ENCODE measurements at places on chromosomes 13 and 19.

- DNase-seq, result no peak
Measured at GRCh38 chr13:34758628-34759027, 183.4 kb upstream of the NBEA start.

GRCh38 chr13:38042771-38043170 is 173.2 kb upstream of the TRPC4 start:
- no peak for DNase-seq

DNA sequence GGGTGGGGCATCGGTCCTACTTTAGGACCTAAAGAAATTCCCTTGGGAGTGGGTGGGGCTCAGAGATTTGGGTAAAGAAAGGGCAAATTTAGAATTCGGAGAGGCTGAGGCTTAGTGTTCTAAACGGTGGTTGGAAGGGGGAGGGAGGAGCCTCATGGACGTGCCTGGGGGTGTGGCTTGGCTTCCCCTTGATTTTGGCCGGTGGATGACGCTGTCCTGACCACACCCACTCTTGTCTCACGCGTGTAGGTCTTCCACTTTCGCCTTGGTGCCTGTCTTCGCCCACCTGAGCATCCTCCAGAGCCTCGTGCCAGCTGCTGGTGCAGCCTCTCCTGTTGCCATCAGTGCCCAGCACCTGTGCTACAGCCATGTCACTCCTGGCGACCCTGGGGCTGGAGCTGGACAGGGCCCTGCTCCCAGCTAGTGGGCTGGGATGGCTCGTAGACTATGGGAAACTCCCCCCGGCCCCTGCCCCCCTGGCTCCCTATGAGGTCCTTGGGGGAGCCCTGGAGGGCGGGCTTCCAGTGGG is 1.2 kb upstream of the NUP62 start:
- DNase-seq, result peak; percentile 49

GRCh38 chr19:2984215-2984528 is 6.8 kb downstream of the TLE6 start:
- DNase-seq, result no peak

GRCh38 chr19:2455851-2456570 is 748 bp downstream of the LMNB2 start:
- peak; percentile 60 for DNase-seq

DNA sequence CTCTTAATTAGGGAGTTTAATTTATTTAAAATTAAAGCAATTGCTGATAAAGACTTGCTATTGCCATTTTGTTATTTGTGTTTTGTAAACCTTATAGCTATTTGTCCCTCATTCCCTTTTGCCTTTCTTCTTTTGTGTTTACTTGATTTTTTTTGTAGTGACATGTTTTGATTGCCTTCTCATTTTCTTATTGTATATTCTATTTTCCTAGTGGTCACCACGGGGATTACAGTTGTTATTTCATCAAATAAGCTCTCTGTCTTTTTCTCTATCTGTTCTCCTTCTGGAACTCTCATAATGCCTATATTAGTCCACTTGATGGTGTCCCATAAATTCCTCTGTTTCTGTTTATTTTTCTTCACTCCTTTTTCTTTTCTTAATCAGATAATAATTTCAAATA is 64.4 kb upstream of the FRY start:
- DNase-seq, result no peak

DNA sequence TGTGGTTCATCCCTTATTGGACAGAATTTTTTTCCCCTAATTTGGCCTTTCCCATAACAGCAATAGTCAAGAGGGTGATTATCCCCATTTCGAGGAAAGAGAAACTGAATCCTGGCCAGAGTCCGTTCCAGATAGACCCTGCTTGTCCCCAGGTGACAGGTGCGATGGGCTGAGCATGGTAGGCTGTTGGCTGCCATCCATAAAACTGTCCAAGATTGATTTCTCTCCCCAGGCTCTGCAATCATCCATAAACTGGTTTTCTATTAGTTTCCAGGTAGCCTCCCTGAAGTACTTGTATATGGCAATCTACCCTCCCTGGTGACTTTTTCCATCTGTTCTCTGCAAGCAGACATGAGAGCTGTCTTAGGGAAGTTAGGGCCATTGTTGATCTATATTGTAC is 25.4 kb downstream of the SERP2 start:
- no peak for DNase-seq

DNA sequence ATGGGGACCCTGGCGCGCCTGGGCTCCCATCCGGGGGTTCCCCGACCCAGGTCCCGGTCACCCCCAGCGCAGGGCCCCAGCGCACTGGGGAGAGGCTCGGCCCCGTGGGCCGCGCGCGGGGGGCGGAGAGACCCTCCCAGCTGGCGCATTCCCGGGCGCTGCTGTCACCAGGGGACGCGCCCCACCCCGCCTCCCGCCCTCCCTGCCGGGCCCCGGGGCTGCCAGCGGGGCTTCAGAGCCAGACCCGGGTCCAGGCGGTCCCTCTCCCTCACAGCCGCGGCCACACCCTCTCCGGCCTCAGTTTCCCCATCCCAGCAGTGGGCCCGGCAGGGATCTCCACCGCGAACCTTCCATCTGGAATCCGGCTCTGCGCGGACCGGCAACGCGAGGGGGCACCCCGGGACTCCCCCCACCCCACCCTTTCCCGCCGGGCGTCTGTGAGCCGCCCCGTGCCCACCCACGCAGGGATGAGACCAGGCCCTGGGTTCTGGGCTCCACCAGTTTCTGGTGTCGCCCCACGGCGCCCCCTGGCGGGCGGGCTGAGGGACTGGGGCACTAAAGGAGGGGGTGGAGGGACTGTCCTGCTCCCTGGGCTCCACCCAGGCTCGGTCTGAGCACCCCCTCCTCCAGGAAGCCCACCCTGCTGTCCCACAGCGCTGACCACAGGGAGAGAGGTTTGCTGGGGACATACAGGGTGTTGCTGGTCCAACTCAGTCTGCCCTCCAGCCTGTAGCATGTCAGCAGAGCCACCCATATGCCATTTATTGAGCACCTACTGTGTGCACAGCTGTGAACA is 878 bp upstream of the ADAMTSL5 start:
- peak; percentile 60 for DNase-seq

- no peak for DNase-seq
Measured at GRCh38 chr13:74562381-74562780, 428.2 kb upstream of the KLF12 start.

DNA sequence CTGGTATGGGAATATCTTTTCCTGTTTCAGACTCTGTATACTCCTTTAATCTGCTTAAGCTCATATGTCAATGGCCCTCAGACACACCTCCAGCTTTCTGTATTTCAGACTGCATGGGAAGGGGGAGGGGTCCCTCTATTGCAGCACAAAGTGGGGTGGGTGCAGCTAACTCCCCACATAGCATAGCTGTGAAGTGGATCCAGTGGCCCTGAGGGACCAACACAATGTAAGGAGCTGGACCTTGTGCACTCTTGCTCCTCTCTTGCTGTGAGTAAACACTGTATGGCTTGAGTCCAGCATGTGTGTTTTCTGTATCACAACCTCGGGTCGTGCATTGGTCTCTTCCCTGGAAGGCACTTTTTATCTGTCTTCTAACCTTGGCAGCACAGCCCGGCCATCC is 669.9 kb downstream of the PCDH9 start:
- DNase-seq, result no peak

DNA sequence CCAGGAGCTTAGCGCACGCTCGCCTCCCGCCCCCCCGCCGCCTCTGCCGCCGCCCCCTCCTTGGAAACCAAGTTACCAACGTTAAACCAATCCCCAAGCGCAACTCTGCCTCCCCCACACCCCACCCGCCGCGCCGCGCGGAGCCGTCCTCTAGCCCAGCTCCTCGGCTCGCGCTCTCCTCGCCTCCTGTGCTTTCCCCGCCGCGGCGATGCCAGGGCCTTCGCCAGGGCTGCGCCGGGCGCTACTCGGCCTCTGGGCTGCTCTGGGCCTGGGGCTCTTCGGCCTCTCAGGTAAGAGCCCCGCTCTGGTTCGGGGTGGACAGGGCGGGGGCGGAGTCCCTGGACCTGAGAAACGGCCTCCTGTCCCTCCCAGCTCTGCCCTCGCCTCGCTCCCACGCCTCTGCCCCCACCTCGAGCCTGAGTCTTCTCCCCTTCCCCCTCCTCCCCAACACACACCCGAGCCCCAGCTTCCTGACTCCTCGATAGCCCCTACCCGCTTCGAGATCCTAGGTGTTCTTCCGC is at the start of gene ICAM5:
Gene ICAM5 (plus strand): TSS at position 117 of the 521 bp plus-strand sequence. CDS start 92 bp downstream, at position 209.
- no peak for DNase-seq

DNA sequence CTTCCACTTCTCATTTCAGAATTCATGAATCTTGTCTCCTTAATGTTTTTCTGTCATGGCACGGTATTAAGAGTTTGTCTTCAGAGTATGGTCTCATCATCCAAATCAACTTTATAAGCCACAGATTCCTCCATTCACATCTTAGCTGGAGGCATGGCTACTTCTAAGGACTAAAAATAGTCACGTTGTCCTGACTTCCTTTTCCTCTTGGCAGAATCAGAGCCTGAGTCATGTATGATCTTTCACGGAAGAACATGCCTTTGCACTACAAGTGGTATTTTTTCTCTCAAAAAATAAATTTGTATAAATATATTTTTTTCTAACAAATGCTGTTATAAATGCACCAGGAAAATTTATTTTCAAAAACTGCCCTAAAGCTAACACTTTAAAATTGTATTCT is 71.4 kb downstream of the ALOX5AP start:
- no peak for DNase-seq

DNA sequence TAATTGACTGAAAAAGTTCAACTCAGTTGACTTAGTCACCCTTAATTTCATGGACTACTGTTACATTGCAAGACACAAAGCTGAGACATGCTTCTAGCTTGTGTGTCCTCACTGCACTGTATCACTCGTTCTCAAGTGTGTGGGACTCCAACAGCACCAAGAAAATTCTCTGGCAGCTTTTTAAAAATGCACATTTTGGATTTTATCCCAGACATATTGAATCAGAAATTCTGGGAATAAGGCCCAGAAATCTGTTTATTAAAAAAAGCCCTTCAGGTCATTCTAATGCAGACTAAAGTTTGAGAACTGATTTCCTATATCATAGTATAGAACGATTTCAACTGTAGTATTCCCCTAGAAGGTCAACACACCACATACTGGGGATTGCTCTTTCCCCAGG is 1485.3 kb downstream of the PCDH9 start:
- no peak for DNase-seq

DNA sequence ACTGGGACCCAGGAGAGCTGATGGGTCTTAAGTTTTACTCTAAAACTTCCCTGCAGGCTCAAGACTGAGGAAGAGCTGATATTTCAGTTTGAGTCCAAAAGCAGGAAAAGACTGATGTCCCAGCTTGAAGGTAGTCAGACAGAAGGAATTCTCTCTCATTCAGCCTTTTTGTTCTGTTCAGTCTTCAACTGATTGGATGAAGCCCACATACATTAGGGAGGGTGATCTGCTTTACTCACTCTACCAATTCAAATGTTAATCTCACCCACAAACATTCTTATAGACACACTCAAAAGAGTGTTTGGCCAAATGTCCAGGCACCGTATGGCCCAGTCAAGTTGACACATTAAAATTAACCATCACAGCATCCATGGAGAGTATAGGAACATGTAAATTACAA is 173.5 kb downstream of the KCNRG start:
- DNase-seq, result no peak

GRCh38 chr13:74761801-74762757 is 627.9 kb upstream of the KLF12 start:
- DNase-seq, result no peak

DNA sequence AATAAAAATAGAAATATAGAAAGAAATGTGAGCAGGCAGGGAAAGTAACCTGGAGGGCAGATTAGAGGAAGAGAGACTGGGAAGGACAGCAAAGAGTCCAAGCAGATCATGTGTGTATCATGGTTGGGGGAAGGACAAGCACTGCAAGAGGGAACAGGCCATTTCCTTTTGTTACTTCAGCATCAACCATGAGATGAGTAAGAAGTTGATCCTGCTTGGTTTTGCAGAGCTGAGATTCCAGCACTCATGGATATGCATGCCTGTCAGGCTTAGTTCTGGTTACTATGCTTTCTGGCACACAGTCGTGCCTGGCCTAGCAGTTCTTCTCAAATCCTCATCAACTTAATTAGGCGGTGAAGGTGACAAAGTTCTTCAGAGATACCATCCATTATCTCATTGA is 18.1 kb downstream of the NALCN start:
- DNase-seq, result no peak

DNA sequence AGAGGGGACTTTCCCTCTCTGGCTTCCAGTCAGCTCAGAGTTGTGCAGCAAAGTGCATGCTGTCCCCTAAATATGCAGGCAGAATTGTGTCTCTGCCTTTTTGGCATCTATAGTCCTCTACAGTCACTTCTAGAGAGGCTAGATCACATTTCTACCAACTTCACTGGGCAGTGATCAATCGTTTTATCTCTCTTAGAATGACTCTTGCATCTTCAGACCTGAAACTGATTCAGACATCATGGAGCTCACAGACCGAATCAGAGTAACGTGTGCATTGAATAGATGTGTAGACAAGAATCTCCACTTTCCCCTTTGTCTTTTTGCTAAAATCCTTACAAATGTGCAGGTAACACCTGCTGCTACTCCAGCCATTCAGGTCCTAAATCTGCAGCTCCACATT is 6.2 kb downstream of the ZNF253 start:
- DNase-seq, result no peak

DNA sequence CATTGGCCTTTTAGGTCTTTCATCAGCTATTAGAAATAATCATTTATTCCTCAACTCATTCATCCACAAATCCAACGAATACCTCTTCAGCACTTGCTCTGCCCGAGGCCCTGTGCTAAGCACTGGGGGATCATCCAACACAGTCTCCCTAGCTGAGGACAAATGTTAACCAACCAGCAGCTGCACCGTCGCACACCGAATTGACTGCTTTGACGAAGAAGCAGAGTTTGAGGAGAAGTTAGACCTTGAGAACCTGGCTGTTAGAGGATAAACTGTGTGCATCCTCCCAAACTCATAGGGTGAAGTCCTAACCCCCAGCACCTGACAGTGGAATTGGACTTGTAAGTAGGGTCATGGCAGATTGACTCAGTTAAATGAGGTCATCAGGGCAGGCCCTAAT is 170.9 kb downstream of the USP12 start:
- DNase-seq, result no peak

DNA sequence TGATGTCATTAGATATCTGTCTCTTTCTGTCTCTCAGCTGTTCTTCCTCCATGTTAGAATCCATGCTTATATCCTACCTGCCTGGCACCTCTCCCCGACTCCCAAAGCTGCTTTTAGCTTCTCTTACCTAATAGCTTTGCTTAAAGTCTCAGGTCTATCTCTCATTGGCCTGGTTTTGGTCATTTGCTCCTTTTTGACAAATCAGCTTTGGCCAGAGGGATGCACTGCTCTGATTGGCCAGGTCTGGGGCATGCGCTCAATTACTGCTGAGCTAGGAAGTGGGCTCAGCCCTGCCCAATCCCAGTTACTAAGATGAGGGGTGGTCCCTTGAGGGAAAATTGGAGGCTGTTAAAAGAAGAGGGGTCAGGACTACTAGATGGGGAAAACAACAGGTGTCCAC is 11.5 kb upstream of the CLASRP start:
- no peak for DNase-seq

All from CD4-positive, alpha-beta T cell treated with Interleukin-15 for 1 hour (primary cell).